ENCODE measurements at places on chromosomes 16 and 17. TPM values are rescaled to one million over a fixed set of nuclear protein-coding genes. Genes with fewer than 3 reads are reported as not detected.
A peak's percentile ranks its signal among the peaks of the same experiment; 100 is the strongest.

Gene TMED6
- total RNA-seq = not detected

Gene HBQ1
- not detected for total RNA-seq

DNA sequence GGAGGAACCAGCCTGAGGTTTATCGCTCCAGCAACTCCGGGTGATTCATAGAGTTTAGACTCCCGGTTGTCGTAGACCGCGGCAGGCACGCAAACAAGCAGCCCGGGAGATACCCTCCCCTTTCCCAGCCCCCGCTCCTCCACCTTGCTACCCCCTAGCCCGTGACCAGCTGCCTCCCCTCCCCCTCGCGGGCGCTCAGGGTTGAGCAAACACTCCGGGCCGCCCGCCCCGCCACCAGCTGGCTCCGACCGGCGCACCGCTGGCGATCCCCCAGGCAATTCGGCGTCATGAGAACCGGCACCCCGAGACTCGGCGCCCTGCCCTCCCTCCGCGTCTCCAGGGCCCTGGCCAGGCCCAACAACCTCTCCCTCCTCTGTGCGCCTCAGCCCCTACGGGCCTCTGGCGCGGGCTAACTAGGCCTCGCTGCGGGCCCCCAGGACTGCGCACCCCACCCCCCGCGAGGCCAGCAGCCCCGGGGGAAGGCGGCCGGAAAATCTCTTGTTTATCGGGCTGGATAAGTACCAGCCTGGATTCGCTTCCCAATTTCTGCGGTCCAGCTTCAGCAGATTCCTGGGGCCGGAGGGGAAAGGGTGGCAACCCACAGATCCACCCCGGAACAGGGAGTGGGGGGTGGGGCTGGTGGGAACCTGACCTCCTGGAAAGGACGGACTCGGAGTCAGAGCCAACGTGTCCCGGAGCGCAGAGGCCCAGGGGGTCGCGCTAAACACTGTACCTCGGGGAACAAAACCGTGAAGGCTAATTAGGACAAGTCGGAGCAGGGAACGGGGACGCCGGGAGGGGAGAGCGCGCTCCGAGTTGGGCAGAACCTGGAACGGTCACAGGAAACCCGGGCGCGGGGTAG is 951 bp upstream of the GPRC5C start:
- 0 out of 2 replicates have a peak, but pooled peaks cover 3% of the 10 kb centered on the region for H3K36me3 ChIP-seq
- H3K4me1 ChIP-seq = peaks cover 54% of the 10 kb centered on the region
- peak overlapping the region; percentile 99 for H3K27ac ChIP-seq
- peak; percentile 97 for DNase-seq
- H3K27me3 ChIP-seq = no peaks in the 10 kb centered on the region

GRCh38 chr17:20979792-20980083 is 63.1 kb downstream of the USP22 start:
- H3K27me3 ChIP-seq = no peaks in the 10 kb centered on the region
- H3K4me3 ChIP-seq = no peak overlapping the region
- no peaks in the 10 kb centered on the region for H3K4me1 ChIP-seq
- H3K36me3 ChIP-seq = no peaks in the 10 kb centered on the region
- no peak overlapping the region for H3K27ac ChIP-seq

GRCh38 chr17:3852561-3852960 is 6.5 kb upstream of the NCBP3 start:
- DNase-seq = no peak
- H3K4me1 ChIP-seq = no peaks in the 10 kb centered on the region
- no peak overlapping the region for H3K4me3 ChIP-seq
- no peaks in the 10 kb centered on the region for H3K27me3 ChIP-seq
- H3K27ac ChIP-seq = no peak overlapping the region

All from PC-3 (cell line).